ENCODE measurements at places on chromosomes 3 and 15.

DNA sequence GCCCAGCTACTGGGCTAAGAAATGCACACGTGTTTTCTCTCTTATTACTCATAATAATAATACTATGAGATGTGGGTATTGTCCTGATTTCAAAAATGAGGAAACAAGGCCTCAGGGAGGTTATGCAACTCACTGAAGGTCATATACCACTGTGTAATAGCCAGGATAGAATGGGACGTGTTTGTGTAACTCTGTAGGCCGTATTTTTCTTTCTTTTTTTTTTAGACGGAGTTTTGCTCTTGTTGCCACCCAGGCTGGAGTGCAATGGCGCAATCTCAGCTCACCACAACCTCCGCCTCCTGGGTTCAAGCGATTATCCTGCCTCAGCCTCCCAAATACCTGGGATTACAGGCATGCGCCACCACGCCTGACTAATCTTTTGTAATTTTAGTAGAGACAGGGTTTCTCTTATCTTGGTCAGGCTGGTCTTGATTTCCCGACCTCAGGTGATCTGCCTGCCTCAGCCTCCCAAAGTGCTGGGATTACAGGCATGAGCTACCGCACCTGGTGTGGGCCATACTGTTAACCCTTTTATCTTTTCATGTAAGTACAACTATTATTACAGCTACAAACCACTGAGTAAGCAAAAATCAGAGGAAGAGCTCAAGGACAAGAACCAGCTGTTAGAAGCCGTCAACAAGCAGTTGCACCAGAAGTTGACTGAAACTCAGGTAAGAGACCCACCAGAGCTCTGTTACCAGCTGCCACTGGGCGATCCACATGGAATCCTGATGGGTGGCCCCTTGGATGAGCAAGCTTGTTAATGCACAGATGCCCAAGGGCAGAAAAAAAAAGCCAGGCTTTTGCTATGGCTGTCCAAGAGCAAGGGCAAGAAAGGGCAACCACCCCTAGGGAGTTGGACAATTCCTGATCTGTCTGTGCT lies 6.7 kb downstream of the KNSTRN start:
- no peak for DNase-seq

DNA sequence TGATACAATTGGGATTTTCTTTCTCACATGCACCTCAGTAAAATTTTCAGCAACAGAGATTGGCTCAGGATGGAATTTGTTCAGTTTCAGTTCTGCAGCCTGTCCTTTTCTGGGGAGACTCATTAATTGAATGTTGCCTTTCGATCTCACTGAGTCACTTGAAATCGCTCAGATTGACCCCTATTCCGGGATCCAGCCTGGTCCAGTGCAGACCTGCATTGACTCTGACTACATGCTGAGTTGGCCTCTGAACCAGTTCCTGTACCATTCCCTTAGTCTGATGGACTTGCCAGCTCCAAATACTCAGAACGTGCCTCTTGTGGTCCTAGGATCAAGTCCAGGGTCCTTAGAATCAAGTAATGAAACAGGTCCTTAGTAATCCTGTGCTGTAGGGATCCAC lies 9.4 kb downstream of the IGF1R start:
- no peak for DNase-seq

- no peak for DNase-seq
Observed at GRCh38 chr15:88989578-88989977, 76.4 kb upstream of the MFGE8 start.

- DNase-seq, result no peak
Observed at GRCh38 chr15:53918180-53919079, 59.8 kb upstream of the UNC13C start.

DNA sequence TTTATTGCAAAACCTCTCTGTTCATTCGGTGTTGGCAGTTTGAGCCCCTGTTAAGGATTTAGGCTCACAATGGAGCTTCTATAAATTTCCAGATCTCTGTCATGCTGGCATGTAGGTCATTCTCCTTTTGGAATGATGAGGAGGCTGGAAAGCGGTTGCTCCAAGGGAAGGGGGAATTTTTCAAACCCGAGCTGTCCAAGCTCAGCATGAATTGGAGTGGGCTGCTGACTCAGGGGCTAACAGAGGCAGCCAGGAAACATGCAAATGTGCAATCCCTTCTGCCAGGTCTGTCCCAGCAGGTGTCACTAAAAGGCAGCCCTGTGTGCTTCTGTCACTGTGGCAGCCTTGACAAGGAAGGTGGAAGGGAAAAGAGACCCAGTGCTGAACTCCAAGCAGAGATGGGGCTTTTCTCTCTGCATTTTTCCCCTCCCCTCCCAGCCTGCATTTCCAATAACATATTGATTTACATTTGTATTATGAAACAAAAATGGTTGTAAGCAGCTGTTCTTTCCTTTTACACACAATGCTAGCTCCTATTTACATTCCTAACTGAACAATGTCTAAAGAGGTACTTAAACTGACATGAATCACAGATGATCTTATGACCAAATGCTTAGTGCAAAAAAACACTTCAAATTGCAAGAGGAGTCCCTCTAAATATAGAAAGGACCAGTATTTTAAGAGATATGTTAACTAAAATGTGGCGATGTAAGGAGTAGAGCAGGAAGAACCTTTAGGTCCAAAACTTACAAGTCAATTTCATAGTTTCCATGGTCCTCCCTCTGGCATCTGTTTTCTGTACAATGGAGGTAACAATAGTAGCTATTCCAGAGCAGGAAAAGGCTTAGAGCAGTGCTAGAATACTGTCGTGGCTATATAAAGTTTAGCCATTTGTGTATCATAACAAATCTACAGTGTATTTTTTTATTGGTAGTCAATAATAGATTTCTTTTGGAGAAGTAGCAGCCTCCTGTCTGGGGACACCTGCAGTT lies 84.5 kb upstream of the ATP10A start:
- DNase-seq, result no peak

GRCh38 chr3:58063022-58063815 lies 55.0 kb downstream of the FLNB start:
- DNase-seq, result no peak

- peak; percentile 10 for DNase-seq
Observed at GRCh38 chr3:138199851-138200250, 12.8 kb downstream of the ARMC8 start.

DNA sequence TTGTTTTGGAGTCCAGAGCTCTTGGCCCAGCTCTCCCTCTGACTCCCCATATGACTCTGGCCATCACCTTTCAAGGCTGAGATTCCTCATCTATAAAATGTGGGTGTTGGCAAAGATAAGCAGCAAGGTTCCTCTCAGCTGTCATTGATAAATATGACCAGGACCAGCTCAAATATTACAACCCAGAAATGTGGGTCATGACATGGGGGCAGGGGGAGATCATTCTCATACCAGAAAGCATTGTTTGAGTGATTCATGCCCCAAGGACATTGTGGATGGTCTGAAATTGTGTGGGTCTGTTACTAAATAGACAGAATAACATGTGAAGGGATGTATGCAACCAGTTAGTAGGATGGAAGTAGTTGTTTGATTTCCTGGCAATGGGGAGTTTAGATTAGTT lies 13.9 kb downstream of the UPK1B start:
- DNase-seq, result no peak

GRCh38 chr3:31064021-31064420 lies 169.6 kb upstream of the GADL1 start:
- no peak for DNase-seq

DNA sequence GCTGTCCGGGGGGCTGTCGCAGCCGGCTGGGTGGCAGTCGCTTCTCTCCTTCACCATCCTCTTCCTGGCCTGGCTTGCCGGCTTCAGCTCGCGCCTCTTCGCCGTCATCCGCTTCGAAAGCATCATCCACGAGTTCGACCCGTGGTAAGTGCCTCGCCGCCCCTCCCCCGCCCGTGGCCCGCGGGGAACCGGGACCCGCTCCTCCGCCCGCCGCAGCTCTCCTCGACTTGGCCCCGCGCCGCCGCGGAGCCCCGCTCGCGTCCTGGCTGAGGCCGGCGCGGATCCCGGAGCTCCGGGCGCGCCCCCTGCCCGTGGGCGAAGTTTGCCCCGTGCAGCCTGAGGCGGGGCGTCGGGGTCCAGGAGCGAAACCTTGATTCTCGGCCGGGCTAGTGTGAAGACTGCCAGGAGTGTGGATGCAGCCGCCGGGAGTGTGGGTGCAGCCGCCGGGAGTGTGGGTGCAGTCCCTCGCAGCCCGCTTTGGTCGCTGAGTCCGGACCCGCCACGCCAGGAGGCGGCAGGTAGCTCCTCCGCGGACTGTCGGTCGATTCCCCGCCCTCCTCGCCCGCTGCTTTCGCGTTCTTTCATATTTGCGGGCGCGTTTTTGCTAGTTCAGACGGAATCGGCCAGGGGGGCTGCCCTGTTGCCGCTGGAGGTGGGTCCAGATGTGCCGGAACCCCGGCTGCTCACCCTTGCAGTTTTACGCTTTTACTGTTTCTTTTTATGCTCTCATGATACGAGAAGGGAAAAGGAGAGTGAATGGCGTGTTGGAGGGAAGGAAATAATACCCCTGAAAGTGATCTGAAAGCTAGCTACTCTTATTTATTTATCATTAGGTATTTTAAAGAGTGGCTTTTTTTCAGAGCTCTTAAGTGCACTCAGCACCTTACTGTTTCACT lies 692 bp downstream of the STT3B start:
- peak; percentile 6 for DNase-seq

DNA sequence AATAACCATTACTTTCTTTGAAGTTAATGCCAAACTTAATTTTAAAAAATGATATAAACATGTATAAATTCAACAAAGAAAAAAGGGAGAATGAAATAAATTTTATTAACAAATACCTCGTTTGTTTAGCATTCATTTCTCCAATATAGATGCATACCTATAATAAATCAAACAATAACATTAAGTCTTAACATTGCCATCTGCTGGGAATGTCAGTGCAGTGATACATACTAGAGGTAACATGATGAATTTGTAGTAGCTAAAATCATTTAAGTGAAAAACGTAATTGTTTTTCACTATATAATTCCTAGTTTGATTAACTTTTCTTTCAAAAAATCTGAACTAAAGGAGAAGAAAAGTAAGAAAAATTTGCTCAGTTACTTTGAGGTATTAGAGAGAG lies 340.2 kb upstream of the CBLB start:
- DNase-seq, result no peak

DNA sequence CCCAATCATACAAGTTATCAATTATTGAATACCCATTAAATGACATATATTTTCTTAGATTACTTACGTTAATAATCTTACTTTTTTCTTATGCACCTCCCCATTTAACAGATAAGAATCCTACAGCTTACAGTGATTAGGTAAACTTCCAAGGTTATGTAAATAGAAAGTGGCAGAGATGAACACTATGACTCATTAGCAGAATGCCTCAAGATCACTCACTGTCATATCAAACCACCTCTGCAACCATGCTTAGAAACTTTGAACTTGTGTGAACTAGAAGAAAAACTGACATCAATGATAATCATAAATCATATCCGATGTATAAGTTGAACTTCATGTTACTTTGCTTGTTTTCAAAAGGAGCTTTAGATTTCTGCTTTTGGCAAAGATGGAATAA lies 911.6 kb upstream of the ARPP21 start:
- DNase-seq, result no peak

- DNase-seq, result no peak
Observed at GRCh38 chr3:177439694-177440269, 242.5 kb upstream of the TBL1XR1 start.

GRCh38 chr15:94791510-94791909 lies 560.1 kb downstream of the MCTP2 start:
- no peak for DNase-seq

DNA sequence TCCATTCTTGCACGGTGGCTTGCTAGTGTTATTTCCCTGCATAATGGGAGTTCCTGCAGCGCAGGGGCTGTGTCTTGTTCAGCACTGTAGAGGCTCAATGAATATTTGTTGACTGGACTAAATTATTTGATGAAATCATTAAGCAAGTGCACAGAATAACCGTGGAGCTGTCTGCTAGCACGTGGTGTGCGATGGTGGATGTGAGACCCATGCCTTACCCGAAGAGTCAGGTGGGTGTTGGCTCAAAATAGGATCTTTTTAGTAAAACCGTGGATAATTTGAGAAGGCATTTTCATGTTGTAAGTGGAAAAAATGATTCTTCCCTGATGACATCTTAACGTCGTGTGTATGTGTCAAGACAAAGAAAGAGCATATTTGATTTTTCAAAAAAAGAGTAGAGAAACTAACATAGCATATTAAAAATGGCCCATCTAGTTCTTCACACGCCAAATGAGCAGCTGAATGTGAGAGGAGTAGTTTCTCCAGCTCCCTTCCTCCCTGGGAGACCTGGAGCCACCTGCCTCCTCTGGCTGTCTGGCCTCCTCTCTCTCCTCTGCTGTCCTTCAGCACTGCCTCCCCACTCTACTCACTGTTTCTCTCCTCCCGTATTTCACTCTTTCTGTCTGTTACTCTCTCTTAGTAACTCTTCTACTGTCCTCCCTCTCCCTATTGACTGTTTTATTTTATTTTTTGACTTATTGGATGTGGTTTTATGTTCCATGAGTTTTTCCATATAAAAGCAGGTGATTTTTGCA lies 6.3 kb downstream of the FAM81A start:
- DNase-seq, result no peak

GRCh38 chr15:76730262-76730661 lies 174.9 kb downstream of the SCAPER start:
- DNase-seq, result no peak

GRCh38 chr15:75832114-75832513 lies 11.1 kb upstream of the UBE2Q2 start:
- no peak for DNase-seq

DNA sequence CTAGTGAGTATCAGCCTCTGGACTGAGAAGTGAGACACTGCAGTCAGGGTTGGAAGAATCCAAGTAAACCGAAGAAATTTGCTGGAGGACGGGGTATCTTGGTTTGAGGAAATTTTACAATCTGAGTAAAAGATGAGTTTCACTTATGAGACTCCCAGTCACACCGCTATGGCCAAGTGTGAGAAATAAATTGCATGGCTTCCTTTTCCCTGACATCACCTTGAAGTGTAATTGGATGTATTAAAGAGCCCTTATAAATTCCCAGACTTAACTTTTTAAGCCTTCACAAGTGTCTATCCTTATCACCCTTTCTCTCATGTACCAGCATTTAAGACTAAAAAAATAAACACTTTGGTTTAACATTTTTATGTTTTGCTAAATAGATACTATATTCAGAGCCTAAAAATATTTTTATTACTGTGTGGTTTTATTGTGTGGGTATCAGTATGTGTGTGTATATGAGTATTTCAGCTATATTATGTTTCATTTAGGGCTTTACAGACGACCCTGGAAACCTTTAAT lies 23.8 kb downstream of the USP3 start:
- DNase-seq, result no peak
